ENCODE measurements at places on chromosomes 16 and 17.

- no peak for DNase-seq
Measured at GRCh38 chr17:71019699-71020098, 850.4 kb downstream of the KCNJ2 start.

GRCh38 chr16:66070140-66070917 is 296.2 kb upstream of the CDH5 start:
- peak; percentile 81 for DNase-seq

DNA sequence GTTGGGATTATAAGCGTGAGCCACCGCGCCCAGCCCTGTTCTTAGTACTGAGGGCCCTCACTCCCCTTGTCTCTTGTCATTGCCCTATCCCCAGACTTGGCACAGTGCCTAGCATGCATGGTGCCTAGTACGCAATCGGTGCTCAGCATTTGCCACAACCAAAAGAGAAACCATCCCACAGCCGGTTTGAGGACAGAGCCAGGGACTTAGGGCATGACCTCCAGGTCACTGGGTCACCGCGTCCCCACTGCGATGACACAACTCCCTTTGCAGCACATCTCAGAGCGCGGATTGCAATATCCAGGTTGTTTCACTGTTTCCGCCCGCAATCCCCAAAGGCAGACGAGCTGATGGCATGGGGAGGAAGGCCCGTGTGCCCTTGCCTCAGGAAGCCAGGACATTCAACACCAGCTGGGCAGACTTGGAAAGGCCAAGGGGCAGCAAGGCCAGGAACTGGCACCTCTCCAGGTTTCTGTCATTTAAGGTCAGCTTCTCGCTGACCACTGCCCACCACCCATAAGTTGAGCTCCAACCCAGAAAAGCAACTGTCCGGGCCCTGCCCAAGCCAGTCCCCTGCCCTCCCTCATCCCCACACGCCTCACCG is 274.5 kb downstream of the MRTFB start:
- no peak for DNase-seq

- no peak for DNase-seq
Measured at GRCh38 chr17:77531641-77532040, 390.9 kb downstream of the SEC14L1 start.

DNA sequence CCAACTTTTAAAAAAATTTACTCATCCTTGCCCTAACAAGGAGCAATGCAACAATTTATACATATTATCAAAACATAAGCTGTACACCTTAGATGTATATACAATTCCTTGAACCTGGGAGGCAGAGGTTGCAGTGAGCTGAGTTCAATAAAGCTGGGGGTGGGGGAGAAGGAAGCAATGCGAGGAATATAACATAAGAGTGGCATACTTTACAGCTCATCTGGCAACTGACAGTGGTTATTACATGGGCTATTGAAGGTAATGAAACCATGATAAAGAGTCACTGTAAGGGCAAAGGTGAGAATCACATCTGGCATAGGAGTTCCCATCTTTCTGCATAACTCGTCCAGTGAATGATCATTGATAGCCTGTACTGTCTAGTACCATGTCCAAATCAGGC is 43.7 kb downstream of the CA4 start:
- DNase-seq, result no peak

DNA sequence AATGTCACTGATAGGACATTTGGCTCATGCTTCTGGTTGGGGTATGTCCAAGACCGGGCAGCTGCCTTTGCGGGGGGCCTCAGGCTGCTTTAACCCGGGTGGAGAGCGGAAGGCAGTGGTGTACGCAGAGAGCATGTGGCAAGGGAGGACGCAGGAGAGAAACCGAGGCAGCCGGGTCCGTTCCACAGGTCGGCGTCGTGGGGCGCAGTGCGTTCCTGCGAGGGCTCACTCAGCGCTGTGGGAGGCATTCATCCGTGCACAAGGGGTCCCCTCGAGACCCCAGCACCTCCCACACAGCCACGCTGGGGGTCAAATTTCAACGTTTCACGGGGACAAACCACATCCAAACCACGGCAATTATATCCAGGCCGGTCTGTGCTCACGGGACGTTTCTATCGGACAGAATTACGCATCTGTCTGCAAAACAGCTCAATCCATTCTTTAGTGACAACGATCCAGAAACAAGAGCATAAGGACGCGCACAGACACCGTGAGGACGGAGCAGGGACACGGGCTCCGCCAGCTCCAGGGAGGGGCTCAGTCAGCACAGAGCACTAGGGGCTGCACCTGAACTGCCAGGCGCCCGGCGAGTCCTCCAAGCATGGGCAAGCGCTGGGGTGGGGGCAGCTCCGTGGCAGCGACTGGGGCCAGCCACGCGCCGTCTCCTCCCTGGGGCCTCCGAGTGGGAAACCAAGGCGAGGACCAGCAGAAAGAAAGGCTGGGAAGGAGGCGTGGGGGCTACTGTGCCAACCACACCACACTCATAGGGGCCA is 108.4 kb upstream of the METRNL start:
- no peak for DNase-seq

DNA sequence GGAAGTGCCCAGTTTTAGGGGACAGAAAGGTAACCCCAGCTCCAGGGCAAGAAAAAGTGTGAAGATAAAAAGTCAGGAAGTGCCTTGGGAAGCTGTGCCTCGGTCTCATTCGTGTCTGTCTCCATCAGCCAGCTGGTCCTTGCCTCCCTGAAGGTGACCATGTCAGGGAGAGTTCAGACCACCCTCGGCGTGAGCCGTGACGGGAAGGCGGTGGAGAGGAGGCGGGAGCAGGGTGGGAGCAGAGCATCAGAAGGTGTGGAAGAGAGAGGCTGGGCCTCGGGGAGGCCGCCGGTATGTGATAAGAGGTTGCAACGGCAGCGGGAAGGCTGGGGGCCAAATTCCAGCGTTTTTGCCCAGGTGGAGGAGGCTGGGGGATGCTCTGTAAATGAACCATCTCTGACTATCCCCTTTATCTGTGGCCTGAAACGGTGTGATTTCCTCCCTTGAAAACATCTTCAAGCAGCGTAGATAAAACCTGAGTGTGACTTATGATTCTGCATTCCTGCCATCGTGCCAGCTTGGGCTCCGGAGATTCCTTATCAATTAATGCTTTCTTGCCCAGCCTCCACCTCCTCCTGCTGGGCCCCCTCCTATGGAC is 251.8 kb downstream of the IRF8 start:
- no peak for DNase-seq

GRCh38 chr17:69066482-69066881 is 5.8 kb upstream of the ABCA9 start:
- no peak for DNase-seq

DNA sequence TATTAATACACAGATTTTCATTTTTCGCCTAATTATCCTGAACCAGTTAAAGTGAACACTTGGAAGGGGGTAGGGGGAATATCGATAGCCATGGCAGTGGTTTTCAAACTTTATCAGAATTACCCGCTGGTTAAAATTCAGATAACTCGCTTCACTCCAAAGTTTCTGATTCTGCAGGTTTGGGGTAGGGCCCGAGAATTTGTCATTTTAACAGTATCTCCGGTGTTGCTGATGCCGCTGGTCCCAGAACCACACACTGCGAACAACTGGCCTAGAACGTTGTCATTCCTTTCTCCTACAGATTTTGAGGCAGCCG is 313 bp upstream of the NSRP1 start:
- DNase-seq, result no peak

- no peak for DNase-seq
Measured at GRCh38 chr17:28472871-28473497, 460 bp upstream of the SLC13A2 start.

GRCh38 chr16:24507959-24508480 is 31.3 kb upstream of the RBBP6 start:
- no peak for DNase-seq

DNA sequence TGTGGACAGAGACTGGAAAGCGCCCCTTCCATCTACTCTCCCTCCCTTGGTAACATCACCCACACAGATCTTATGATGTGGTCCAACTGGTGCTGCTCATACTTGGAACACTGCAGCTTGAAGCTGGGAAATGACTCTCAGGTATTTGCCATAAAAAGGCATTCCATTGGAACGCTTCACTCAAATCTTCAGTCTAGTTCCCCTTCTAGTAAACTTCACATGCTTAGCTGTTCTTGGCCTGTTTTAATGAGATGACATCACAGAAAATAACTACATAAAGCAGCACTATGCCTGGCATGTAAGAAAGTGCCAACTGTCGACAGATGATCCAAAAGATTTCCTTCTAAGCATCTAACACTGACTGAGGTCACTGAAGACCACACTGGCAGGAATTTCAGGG is 9.3 kb downstream of the ZNF263 start:
- peak; percentile 36 for DNase-seq

DNA sequence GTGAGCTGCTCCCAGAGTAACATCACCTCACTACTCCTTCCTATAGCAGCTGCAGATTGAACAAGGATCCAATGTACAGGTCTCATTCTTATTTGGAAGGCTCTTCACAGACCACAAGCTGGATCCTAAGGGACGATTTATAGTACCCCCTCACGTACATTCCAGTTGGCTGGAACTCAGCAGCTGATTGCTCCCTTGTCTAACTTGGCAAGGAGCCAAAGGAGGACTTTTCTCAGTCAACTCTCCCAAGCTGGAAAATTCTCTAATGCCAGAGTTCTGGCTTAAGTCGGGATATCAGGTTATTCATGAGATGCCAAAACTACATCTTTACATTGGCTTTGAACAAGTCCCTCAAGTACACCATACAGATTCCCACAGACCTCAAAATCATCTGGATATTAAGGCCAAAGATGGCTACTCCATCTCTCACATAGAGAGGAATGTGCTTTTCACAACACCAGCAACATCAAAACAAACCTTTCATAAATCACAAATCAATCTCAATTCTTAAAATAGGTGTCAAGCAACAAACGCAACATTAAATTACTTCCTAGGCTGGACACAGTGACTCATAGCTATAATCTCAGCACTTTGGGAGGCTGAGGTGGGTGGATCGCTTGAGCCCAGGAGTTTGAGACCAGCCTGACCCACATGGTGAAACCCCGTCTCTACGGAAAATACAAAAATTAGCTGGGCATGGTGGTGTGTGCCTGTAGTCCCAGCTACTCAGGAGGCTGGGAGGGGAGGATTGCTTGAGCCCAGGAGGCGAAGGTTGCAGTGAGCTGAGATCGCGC is 39.3 kb downstream of the SMG6 start:
- DNase-seq, result no peak

GRCh38 chr17:73703192-73703591 is 58.9 kb upstream of the SDK2 start:
- no peak for DNase-seq

GRCh38 chr17:75558666-75559530 is 28.7 kb upstream of the MYO15B start:
- no peak for DNase-seq

- peak; percentile 14 for DNase-seq
Measured at GRCh38 chr17:70295329-70295728, 126.0 kb downstream of the KCNJ2 start.

- DNase-seq, result peak; percentile 61
Measured at GRCh38 chr17:70169709-70170597, 621 bp downstream of the KCNJ2 start.

- DNase-seq, result peak; percentile 91
Measured at GRCh38 chr16:11079652-11080187, 135.4 kb downstream of the CLEC16A start.

GRCh38 chr17:68326681-68327080 is 35.4 kb downstream of the ARSG start:
- DNase-seq, result no peak

GRCh38 chr16:85393674-85394451 is 219.3 kb upstream of the GSE1 start:
- peak; percentile 27 for DNase-seq

- DNase-seq, result no peak
Measured at GRCh38 chr17:49219987-49220386, 9.5 kb downstream of the ABI3 start.

DNA sequence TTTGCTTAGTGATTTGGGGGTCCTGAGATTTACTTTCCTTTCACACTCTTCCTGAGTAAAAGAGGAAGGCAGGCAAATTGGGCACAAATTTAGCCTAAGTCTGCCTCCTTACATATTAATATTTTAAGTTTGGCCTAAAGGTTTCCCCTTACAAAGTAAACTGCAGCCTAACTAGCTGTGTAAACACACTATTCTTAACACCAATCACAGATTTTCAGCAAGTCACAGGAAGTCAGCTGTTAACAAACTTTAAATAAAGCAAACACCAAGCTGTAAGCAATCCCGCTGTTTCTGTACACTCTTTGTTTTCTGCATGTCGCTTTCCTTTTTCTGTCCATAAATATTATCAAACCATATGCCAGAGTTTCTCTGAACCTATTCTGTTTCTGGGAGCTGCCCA is 45.1 kb upstream of the ABCC11 start:
- no peak for DNase-seq

- no peak for DNase-seq
Measured at GRCh38 chr17:80153004-80153403, 6.1 kb upstream of the EIF4A3 start.

All from fibroblast of gingiva (primary cell).